Inflammatory macrophage treated with lipopolysaccharide for 1 hour (primary cell): ENCODE measurements at places on chromosomes 12 and 14.

DNA sequence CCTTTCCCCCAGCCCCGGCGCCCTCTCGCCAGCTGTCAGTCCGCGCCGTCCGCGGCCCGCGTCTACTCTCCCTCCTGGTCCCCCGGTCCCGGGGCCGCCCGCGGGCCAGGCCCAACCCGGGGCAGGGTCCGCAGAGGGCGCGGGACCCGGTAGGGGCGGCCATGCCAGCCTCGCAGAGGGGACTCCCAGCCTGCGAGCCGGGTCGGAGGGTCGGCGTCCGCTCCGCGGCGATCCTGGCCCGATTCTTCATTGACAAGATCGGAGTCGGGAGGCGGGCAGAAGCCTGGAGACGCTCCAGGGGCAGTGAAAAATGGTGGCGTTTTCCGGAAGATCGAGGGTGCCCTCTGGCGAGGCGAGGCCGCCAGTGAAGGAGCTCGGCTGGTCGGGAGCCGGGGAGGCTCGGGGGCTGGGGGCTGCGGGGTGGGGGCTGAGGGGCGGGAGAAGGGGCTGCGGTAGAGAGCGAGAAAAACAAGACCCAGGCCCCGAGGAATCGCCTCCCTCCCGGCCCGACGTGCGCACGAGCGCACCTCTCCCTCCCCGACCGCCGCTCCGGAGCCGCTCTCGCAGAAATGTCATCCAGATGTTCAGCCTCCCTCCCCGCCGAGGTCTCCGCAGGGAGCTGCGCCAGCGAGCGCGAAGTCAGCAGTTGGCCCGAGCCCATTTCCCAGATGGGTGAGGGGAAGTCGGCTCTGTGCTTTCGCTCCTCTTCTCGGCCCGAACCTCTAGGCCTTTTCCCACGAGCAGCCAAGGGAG, 647 bp upstream of the TGFB3 start:
- peak; percentile 58 for DNase-seq

DNA sequence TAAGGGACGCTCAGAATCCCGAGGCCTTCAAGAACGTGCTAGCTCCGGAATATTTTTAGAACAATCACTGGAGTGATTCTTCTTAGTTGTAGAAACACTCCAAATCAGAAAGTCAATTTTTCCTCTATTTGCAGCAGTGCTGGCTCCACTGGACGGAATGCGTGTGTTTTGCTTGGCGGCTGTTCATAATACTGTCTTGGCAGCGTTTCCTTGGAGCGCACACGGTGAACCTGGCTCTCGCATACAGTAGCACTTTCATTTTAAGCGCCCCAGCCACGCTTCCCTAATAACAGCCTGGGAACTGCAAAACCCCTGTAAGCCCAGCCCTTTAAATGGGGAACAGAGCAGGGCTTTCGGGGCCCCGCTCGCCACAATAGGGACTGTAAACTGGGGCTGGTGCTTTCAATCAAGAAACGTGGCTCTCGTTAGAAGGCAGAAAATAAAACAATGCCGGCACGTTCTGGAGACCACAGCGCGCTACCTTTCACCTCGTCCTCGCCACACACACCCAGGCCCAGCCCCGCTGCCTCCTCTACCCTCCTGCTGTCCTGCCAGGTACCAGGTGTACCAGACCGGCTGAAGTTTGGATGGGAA, 79.9 kb downstream of the BCL11B start:
- DNase-seq, result no peak

DNA sequence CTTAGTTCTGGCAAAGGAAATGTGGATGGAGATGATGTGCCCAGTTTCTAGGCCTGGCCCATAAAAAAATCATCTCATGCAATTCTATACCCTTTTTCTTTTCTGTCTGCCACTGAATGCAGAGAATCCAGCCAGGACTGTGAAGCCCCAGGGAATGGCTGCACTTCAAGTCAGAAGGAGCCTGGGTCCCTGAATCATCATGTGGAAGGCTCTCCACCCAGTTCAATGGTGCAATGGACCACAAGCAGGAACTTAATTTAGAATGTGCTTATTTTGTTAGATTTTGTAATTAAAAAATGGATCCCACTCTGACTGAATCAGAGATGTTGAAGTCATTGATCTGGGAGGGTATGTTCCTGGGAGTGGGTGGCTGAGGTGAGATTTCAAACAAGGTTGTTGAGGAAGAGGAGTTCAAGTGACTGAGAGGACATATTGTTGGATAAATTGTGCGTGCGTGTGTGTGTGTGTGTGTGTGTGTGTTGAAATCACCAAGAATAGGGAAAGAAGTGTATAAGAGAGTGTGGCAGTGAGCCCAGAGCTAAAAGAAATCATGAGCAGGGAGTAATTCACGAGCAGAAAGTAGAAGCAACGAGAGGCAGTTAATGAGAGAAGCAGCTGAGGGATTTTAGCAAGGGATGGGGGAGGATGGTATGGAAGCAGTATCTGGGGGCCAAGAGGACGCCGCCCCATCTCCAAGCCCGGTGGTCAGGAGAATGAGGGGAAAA, 125.4 kb downstream of the TMX1 start:
- DNase-seq, result no peak

GRCh38 chr14:94938016-94938415, 168.1 kb upstream of the GSC start:
- DNase-seq, result no peak

DNA sequence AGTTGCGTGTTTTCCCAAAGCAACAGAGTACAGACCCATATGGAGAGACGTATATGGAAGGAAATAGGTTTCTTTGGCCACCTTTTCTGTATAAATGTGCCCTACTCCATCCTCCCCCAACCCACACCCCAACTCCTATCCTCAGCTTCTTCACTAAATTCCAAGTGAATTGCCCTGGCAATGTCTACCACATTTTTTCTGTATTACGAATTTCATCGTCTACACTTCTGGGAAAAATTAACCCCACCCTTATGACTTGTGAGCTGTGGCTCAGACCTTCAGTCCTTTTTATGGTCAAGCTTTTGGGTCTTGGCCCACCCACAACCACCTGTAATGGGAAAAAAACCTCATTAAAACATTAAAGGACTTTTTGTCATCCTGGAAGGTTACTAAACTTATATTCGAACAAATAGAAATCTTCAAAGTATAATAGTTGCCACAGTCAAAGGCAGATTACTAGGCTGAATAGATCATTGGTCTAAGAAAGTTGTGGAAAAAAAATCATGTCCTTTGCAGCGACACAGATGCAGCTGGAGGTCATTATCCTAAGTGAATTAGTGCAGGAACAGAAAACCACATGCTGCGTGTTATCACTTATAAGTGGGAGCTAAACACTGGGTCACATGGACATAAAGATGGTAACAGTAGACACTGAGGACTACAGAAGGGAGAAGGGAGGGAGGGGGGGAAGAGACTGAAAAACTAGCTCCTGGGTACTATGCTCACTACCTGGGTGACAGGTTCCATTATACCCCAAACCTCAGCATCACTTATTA, 15.7 kb upstream of the NFKBIA start:
- no peak for DNase-seq

DNA sequence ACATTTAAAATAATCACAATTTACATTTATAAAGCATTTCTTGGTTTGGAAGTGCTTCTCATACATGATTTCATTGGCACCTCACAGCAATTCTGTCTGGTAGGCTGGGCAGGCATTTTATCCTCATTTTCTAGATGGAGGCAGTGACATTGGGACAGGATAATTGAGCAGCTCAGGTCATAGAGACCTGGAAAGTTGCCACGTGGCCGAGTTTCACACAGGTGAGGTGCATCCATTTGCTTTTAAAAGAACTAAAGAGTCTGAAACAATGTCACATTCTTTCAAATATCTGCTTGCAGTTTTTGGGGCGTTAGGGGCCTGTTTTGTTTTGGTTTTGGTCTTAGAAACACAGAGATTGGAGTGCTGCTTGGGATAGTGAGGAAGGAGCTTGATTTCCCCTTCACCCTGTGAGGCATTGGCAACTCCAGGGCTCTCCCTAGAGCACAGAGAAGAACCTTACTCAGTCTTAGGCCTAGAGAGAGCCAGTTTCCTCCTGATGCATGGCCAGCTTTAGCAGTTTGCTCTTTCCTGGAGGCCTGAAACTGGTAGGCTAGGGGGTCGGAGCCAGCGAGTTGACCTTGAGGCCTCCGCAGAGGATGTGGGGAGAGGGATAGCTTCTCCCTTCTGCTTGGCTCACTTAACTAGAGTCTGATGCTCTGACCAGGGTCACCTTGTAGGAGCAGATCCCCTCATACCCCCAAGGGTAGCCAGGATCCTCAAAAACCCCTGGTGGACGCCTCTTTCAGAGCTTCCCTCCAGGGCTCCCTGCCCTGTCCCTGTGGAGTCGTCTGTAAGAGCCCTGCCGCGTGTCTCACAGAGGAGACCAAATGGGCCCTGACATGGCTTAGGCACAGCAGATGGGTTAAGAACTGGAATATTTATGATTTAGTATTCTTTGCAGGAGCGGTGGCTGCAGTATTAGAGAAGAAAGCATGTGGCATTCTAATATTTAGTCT, 34.9 kb upstream of the JDP2 start:
- no peak for DNase-seq

GRCh38 chr12:112131686-112132085, 6.3 kb downstream of the TRAFD1 start:
- DNase-seq, result no peak

DNA sequence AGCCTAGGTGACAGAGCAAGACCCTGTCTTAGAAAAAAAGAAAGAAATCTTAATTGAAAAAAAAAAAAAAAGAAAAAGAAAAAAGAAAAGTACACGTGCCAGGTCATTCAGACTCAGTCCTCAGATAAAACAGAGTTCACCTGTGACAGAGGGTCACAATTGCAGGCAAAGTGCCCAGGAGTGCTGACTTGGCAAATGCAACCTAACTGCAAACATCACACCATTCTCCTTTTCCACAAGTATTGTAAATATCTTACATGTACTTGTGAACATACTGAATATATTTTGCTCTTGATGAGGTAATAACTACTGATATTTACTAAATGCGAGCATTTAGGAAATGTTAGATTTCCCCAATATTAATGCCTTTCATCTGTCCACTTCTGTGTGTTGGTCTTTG, 9.0 kb upstream of the COL2A1 start:
- no peak for DNase-seq

DNA sequence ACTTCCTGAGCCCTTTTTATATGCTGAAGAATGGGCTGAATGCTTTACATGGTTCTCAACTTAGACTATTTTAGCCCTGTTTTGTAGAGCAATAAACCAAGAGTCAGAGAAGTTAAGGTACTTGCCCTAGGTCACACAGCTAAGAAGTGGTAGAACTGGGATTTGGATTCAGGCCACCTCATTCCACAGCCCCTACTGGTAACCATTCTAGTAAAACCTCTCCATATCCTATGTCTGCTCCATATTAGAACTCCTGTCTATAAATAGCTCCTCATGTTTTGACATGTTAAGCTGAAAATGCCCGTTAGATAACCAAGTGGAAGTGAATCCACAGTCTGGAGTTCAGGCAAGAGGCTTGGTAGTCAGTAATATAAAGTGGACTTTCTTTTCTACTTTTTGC, 111.6 kb downstream of the HECTD4 start:
- DNase-seq, result no peak

DNA sequence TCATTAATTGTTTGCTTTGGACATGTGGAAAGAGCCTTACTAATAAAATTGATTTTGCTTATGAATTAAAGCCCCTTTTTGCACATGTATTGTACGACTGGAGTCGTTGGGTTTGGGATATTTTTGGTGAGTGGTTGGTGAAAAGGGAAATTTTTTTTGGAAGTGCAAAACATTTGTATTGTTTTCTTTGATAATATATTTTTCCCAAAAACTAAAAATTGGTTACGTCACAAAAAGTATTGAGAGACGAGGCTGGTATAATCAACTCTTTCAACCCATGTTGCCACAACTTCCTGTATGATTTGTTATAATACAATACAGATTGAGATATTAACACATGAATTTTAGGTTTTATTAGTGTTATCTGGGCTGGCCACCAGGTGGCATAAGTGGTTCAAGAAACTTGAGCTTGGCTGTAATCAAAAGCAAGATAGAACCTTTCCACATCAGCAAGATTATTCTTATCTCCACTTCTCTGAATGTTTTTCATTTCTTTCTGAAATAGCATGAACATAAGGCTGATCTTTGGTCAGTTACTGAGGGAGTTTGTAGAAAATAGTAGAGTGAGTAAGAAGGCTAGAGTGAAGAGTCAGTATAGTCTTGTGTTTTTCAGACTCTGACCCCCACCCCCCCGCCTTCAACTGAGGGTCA, 8.7 kb downstream of the NGDN start:
- peak; percentile 84 for DNase-seq

DNA sequence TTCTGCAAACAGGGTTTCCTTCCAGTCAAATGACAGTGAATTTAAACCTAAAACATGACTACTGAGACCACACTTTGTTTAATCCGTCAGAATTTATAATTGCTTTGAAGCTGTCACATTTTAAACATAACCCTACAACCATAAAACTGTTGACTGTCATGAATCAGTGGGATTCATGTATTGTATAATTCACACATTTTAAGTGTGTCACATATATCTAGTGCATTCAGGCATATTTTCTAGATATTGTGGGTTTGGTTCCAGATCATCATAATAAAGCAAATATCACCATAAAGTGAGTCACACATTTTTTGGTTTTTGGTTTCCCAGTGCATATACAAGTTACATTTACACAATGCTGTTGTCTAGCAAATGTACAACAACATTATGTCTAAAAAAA, 304.4 kb downstream of the TMEM132D start:
- DNase-seq, result no peak

DNA sequence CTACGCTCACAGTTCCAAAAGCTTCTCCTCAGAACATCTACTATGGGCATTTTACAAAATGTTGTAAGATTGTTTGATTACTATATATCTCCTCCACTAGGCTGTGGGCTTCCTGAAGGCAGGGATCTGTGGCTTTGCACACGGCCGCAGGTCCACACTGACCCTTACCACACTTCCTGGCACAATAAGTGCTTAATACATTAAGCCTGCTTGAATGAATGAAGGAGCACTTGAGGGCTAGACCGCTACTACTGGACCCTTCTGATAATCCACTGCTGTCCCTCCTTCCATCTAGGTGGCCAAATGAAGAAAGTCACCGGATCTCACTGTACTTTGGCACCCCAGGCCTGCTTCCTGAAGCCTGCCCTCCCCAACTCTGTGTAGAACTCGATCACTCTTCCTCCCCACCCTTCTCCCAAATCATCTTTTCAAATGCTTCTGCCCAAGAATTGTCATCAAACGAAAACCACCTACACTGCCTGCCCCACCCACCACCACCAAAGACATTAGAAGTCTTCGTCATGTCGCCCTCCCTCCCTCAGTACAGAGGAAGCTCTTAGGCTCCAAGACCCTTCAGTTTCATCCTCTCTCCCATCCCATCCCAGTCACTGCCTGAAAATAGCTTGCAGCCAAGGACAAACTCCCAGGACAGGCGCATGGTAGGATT, 596 bp upstream of the ZBTB39 start:
- DNase-seq, result no peak

- DNase-seq, result peak; percentile 40
Observed at GRCh38 chr14:67240168-67240932, 885 bp upstream of the PALS1 start.
